Left cardiac atrium (tissue), 4 donors: ENCODE measurements at places on chromosomes 12 and 14. TPM values are rescaled to one million over a fixed set of nuclear protein-coding genes. Genes with fewer than 3 reads are reported as not detected.

ACACB gene
- total RNA-seq: 165 TPM

SBNO1 gene
- 25.9 TPM for total RNA-seq

NGB gene
- not detected for total RNA-seq

TAS2R42 gene
- not detected for total RNA-seq

ANO2 gene
- 11.5 TPM for total RNA-seq

TAS2R13 gene
- 0.44 TPM for total RNA-seq

TBC1D30 gene
- total RNA-seq: 3.0 TPM

ACTR10 gene
- total RNA-seq: 66.9 TPM

VASH1 gene
- 27.0 TPM for total RNA-seq

SVOP gene
- 0.10 TPM for total RNA-seq

WNT1 gene
- total RNA-seq: not detected

BEST3 gene
- not detected for total RNA-seq

B4GALNT3 gene
- total RNA-seq: 22.1 TPM

- DNase-seq: no peak
These were observed 48.0 kb upstream of the RIMBP2 start for GRCh38 chr12:130764073-130764472.

DNA sequence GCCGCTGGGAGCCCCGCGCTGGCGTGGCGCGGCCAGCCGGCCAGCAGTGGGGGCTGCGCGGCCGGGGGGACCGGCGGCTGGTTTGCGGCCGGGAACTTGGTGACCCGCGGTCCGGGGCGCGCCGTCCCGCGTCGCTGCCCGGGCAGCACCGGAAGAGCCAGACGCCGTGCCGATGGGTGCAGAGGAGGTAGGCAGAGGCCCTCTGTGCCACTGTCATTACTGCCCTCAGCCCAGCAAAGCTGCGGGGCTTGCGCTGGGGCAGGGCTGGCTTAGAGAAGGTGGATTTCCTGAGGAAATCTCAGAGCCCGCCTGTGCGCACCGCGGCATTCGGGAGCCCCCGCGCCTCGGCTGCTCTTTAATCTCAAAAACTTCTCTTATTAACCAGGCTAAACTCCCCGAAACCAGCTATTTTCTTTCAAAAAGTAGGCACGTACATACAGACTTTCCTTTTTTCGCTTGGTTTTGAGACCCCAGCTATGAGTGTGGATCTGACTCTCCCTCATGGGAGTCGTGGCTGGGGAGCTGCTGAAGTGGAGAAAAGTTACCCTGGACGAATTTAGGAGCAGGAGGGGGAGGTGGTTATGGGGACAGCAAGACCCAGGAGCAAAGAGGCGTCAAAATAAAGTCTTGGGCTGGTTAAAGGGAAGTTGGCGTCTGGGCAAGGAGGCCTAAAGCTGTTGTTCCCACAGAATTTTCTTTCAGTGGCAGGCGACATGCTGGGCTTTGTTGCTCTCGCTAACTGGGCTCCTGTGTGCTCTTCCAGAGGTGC lies 802 bp downstream of the SUSD6 start:
- peak; percentile 42 for DNase-seq

- DNase-seq: no peak
These were observed 27.9 kb downstream of the BAZ2A start for GRCh38 chr12:56602239-56602638.

DNA sequence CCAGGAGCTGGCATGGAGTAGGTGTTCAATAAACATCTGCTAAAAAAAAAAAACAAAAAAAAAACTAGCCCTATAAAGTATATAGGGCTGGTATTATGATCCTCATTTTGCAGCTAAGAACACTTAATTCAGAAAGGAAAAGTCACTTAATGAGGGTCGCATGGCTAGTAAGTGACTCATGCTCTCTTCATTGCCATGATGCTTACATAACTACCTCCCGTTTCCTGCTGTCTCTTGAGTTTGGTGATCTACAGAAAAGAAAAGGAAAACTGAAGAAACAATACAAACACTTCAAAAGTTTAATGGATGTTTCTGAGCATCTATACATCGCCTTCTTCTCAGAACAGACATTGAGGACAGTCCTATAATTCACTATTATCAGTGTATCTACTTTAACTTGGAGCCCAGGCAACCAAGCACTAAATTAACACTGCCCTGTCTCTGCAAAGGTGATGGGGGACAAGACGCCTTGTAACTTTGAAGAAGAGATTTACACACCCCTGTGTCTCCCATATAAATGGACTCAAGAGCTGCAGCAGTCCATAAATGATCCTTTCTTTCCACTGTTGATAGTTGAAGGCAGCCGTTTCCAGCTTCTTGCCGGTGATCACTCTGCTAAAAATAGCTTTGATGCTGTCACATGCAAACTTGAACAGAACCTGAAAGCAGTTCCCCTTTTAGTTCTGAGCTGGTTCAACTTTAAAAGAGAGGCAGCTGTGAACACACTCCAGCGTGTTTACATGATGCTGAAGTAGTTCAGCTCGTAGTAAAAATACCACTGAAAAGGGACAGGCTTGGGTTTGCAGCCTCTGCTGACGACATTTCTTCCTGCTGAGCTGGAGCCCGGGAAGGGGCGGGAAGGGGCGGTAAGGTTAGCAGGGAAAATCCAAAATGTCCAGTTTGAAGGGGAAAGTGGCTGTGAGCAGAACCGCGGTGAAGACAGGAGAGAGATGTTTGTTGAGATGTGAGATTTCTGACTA lies 113.3 kb downstream of the FOXN3 start:
- DNase-seq: peak; percentile 66

GRCh38 chr14:24999157-24999556 lies 50.8 kb downstream of the STXBP6 start:
- DNase-seq: no peak

GRCh38 chr12:11719678-11720099 lies 70.2 kb downstream of the ETV6 start:
- DNase-seq: peak; percentile 74

DNA sequence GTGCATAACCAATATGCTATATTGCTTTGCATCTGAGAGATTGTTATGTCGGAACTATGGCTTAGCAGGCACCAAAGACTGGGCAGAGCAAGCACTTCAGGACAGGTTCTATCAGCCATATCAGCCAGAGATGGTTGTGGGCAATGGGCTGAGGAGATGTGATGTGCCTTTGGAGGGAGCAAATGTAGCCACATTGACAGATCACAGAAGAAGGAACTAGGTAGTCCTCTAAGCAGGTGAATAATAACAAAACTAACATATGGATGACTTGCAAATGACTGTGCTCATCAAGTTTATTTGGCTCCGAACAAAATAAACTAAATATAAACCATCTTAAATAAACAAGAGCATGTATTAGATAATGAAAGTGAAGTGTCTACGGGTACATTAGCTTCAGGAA lies 291.7 kb downstream of the RMST start:
- no peak for DNase-seq

DNA sequence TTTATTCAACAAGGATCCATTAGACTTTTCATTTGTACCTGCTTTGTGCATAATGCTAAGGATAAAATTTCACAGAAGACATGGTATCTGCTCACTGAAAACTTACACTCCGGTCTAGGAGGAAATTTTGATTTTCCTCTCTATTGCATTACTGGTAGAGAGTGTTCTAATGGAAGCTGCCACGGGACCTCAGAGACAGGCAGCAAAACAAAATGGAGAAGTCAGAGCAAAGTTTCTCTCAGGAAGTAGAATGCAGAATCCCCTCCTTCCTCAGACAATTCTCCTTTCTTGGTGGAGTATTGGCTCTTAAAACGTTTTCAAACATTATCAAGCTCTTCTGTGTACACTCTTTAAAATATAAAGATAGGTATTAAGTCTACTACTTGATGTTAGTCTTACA lies 12.3 kb downstream of the CLEC2B start:
- DNase-seq: no peak

DNA sequence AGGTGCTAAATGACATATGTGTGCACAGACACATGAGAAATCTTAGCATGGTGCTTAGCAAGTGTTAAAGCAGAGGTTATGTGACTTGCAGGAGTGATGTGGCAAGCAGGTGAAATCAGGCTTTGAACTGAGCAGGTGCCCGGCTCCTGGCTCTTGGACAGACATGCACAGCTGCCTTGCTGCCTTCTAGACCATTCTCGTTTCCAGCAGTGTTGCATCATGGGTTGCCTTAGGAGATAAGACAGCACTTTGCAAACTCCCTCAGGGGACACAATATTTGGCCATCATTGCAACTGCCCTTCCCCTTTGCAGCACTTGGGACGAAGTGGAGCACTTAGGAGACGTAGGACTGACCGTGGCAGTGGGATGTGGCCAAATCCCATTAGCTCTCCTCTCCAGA lies 17.2 kb upstream of the GSC start:
- no peak for DNase-seq

DNA sequence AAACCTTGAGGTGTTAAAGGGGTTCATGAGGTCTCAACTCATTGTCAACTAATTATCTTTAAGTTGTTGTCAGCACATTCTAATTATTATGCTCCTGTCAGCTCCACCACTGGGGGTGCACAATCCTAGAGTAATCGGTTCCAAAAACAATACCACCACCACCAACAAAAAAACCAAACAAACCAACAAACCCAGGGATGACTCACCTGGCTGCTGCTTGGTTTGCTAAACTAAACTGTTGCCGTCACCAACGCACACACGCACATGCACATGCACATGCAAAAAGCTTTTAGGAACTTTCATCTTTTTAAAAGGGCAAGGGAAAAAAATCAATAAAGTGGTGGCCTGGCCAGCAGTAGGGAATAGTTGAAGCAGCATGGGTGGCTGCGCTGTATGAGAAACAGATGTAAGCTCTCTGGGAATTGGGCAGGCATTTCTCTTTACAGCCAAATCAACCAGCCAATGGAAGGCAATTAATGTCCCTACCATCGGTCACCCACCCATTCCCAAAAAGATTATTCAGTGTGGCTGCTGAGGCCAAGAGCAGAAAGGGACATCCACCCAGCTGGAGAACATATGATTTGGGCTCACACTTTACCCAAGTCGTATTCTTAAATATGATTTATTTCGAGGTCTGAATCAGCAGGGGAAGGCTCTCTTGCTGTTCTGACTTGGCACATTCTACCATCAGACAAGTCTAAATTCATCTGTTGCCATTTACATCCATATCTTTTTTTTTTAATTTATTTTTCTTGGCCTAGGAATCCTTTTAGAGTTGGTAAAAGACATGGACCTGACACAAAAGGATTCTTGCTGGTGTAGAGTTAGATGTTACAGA lies 20.0 kb downstream of the TMEM30B start:
- DNase-seq: no peak

- no peak for DNase-seq
These were observed 147.1 kb downstream of the VRK1 start for GRCh38 chr14:96944297-96944696.

DNA sequence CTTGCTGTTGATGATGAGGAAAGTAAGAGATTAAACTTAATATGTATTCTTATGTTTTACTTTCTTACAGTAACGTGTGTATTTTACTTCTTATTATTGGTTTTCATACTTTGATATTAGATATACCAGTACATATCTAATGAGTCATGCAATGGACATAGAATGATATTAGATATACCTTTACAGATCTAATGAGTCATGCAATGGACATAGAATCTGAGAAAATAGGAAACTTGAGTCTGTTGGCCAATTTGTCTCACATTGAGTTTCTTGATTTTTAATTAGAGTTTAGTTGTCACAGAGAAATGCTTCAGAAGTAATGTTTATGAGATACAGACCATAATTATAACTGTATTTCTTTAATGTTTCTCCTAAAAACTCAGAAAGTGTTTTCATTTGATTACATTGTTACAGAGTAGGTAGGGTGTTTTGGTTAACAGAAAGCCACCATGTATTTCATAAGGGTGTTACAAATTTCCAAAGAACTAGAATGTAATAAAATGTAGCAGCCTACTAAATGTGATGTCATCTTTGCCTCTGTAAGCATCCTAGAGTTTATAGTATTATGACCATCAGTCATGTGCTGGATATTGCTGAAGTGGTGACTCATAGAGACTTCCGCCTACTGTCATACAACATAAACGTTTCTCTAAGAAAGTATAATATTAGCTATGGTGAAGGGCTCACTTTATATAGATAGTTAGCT lies 3.0 kb downstream of the GAS2L3 start:
- DNase-seq: no peak

DNA sequence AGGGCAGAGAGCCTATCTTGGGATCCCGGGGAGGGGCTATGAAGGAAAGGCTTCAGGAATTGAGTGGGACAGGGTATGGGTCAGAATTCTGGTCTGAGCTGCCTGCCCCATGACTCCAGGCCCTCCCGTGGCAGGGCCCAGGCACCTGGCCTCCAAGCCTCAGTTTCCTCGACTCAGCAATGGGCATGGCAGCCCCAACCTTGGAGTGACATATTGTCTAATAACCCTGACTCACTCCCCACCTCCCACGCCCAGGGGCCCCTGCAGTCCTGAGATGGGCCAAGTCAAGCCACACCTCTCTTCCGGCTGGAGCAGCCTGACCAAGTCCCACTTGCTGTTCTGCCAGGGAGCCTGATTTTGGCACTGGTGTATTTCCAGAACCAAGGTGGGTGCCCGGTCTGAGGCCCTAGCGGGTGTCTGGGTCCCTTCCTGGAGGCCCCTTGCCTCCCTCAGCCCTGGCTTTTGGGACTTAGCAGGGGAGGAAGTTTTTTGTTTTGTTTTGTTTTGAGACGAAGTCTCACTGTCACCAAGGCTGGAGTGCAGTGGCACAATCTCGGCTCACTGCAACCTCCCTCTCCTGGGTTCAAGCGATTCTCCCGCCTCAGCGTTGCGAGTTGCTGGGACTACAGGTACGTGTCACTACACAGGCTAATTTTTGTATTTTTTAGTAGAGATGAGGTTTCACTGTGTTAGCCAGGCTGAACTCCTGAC lies 40.3 kb upstream of the RCOR1 start:
- no peak for DNase-seq

DNA sequence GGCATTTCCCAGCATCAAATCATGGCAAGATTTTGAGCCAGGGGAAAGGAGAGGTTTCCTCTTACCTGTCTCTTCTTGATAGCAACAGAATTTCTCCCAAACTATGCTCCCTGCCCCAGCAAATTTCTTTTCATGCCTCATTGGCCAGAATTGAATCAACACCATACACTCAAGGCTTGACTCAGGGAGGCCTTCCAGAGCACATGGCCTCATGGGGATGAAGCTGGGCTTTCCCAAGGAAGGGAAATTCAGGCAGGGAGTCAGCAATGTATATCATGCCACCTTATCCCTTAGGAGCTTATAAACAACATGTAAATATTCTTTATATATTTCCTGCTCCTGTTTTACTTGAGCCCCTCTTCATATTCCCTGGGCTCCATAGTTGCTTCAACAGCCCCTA lies 62.1 kb downstream of the ARF6 start:
- DNase-seq: no peak

- DNase-seq: no peak
These were observed 38.4 kb upstream of the MANSC4 start for GRCh38 chr12:27818401-27818918.

- DNase-seq: no peak
These were observed 1.0 kb downstream of the ZDHHC22 start for GRCh38 chr14:77140359-77141213.

DNA sequence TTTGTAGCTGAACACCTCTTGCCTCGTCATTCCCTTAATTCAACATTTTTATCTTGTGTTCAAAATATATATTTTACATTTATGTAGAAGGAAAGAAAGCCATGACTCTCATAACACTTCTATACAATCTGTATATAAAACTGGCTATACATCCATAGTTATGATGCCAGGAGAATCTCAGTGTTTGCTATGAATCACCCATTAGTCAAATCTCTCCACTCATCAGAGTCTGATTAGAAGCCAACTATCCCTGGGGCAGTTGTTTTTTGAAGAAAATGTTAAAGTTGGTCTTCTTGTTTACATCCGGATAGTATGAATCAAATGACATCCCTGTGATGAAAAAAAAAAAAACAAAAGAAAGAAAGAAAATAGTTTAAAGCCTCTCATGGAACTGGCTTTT lies 503.9 kb downstream of the NELL2 start:
- no peak for DNase-seq
